ENCODE measurements at places on chromosomes 5 and 9.

GRCh38 chr9:18238752-18239447 lies 235.1 kb upstream of the ADAMTSL1 start:
- DNase-seq = no peak

DNA sequence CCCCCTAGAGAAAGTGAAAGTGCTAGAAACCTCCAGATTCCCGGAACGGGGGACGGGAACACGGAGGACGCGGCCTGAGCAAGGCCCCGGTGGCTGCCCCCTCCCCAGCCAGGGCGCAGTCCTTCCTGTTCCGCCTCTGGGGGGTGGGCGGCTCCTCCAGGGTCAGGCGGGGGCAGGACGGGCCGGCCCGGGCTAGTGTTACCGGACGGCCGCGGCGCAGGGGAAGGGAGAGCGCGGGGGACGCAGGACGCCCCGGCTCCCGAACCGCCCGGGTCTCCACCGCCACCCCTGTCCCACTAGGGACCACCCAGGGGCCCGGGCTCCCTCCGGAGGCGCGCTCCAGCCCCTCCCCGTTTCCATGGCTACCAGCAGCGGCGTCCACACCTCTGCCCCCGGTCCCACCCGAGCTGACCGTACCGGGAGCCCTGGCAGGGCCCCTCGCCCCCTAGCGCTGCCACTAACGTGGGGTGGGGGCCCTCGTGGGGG lies 579 bp downstream of the SLC12A7 start:
- DNase-seq = no peak

DNA sequence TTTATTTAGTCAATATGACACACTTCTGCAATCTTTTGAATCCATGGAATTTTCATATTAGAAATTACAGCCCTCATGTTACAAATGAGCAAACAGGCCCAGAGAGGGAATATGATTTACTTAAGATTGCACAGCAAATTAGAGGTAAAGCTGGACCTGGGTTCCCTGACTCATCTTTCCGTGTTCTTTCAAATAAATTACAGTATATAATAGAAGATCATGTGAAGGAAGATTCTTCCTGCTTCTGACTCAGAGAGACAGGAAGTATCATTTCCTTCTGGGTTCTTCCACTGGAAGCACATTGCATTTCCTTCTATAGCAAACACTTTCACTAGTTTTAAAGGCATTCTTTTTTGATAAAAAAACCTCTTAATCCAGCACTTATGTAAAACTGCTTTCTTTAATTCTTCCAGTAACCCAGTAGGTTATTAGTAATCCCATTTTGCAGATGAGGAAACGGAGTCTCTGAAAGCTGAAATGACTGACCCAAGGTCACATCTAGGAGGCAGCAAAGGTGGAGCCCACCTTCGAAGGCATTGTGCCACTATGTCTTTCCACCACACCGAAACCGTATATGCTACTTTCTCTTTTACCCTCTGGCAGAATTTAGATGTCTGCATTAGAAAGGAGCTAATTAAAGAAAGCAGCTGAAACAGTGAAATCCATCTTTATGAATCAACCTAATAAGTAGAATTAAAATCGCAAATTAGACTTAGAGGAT lies 566.7 kb upstream of the KLF4 start:
- DNase-seq = no peak

DNA sequence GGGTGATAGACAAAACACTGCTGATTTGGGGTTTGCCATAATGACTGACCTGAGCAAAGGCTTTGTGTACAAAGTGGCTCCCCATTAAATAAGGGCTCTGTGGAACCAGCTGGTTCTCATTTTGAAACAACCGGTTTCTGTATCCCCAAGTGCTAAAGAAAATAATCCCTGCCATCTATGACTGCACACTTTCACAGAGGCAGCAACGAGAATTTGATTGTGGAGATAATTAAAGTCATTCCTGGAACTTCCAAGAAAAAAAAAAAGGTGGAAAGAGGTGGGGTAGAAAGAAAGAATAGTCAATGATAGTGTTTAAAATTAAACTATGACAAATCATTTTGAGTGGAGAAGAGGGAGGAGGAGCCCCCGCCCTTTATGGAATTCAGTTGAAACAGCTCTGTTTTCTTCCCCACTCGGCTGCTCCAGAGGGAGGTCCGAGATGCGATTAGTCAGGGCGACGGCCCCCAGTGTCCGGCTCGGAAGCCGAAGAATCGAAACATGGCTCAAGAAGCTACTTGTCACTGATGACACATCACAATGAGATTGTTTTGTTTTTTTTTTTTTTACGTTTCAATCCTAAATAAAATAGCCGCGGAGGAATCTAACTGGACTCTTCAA lies 38.4 kb downstream of the EBF1 start:
- DNase-seq = no peak

GRCh38 chr5:125633523-125633922 lies 789.7 kb upstream of the GRAMD2B start:
- DNase-seq = no peak

GRCh38 chr9:7549249-7549648 lies 250.3 kb downstream of the DMAC1 start:
- no peak for DNase-seq
